ENCODE measurements at places on chromosomes 3 and 15. TPM values are rescaled to one million over a fixed set of nuclear protein-coding genes. Genes with fewer than 3 reads are reported as not detected.

IDH2 gene
- 134 TPM for total RNA-seq

DNA sequence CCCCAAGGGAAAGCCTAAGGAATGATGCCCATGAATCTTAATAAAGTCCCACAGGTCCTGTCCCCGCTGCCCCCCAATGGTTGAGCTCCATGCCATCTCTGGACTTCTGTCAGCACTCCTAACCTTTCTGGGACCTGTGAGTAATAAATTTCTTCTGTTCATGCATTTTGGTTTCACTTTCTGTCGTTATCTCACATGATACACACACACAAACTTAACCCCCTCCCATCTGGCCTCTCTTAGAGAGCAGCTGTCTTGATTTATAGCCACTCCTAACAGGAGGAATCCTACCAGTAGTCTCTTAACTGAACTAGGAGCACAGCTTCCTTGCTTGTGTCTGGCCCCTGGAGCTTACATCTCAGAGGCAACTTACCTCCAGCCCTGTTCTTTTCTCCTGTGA lies 82.7 kb upstream of the SELENOK start:
- no peak for DNase-seq

DNA sequence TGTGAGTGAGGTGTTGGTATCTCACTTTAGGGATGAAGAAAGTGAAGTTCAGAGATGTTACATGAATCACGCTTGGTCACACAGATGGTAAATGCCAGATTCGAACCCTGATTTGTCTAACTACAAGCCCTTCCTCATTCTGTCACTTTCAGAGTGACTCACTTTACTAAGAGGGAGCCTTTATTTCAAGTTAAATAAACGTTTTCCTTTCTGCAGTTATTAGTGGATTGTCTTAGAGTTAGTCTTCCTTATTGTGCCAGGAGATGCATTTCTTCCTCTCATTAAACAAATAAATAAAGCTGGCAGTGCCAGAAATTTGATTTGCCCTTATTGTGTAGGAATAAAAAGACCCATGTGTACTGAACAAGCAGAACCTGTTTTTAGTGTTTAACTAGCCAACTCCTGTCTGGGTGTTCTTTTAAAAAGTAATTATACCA lies 162.5 kb downstream of the AKAP13 start:
- no peak for DNase-seq

IGSF11 gene
- 4.1 TPM for total RNA-seq

- DNase-seq: no peak
These were observed 25.9 kb downstream of the ETFA start for GRCh38 chr15:76285241-76285825.

- DNase-seq: no peak
These were observed 41.7 kb downstream of the UBE3A start for GRCh38 chr15:25397100-25397499.

COL7A1 gene
- 3.0 TPM for total RNA-seq

LHFPL4 gene
- 2.7 TPM for total RNA-seq
